ENCODE measurements at places on chromosomes 1 and 21. TPM values are rescaled to one million over a fixed set of nuclear protein-coding genes. Genes with fewer than 3 reads are reported as not detected.

- no peaks in the 10 kb centered on the region for H3K4me1 ChIP-seq
- no peaks in the 10 kb centered on the region for H3K36me3 ChIP-seq
- H3K27me3 ChIP-seq = no peaks in the 10 kb centered on the region
- no peak overlapping the region for H3K4me3 ChIP-seq
- no peak overlapping the region for H3K27ac ChIP-seq
Measured at GRCh38 chr1:83787246-83787998, 211.5 kb downstream of the TTLL7 start.

DNA sequence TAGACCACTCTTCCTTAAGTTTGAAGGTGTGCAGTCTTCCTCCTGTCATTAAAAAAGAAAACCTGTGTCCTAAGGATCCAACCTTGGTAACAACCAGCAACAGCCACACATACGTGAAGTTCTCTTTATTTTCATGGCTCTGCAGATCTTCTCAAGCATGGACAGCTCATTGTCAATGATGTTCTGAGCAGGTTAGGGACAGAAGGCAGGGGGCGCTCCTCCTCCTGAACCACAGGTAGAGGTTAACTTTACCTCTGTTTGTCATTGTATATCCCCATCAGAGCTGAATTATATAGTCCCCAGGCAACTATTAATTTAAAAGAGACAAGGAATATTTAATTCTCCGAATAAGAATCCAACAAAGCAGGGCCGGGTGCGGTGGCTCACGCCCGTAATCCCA, 52.5 kb upstream of the CR2 start:
- no peaks in the 10 kb centered on the region for H3K27me3 ChIP-seq
- no peak for DNase-seq
- H3K4me3 ChIP-seq = no peak overlapping the region

DNA sequence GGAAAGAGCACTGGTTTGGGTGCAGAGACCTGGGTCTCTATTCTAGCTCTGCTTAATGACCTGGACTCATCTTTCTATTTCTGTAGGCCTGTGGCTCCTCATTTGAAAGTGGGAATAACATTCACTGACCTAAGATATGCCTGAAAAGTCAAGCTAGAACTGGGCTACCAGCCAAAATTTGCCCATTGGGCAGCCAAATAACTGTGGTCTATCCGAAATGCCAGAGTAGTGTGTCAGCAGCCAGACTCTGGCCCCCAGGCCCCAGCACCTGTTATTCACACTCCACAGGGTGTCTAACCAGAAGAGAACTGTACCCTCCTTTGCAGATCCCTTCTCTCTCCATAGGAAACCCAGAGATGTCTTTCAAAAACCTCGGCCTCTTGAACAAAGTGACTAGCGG, 12.6 kb downstream of the DAB1 start:
- H3K27ac ChIP-seq = no peak overlapping the region
- H3K36me3 ChIP-seq = no peaks in the 10 kb centered on the region
- H3K4me3 ChIP-seq = no peak overlapping the region

DNA sequence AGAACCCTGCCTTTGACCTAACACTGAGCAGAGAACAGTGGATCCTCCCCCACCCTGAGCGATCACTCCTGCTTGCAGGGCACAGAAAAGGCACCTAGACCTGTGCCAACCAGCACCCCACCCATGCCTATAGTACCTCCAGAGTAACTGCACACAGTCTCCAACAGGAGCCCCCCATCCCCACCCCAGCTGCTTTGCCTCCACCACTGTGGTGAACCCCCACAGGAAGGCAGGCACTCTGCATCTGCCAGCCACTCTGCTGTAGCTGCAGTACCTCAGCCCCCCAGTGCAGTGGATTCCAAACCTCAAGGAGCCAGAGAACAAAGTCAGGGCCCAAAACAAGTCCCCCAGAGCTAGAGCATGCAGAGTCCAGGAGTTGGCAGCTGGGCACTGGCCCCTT, 10.7 kb downstream of the SPATC1L start:
- no peaks in the 10 kb centered on the region for H3K27me3 ChIP-seq
- H3K4me1 ChIP-seq = no peaks in the 10 kb centered on the region
- DNase-seq = no peak
- no peak overlapping the region for H3K4me3 ChIP-seq
- no peak overlapping the region for H3K27ac ChIP-seq
- peaks cover 3% of the 10 kb centered on the region for H3K36me3 ChIP-seq

The THEM5 gene
- not detected for total RNA-seq

The HPCAL4 gene
- 68.6 TPM for total RNA-seq
